GM23248 (cell line): ENCODE measurements at places on chromosomes 5 and 9. TPM values are rescaled to one million over a fixed set of nuclear protein-coding genes. Genes with fewer than 3 reads are reported as not detected.

GRCh38 chr5:91433861-91434260 lies 50.7 kb upstream of the ARRDC3 start:
- no peak for DNase-seq

DNA sequence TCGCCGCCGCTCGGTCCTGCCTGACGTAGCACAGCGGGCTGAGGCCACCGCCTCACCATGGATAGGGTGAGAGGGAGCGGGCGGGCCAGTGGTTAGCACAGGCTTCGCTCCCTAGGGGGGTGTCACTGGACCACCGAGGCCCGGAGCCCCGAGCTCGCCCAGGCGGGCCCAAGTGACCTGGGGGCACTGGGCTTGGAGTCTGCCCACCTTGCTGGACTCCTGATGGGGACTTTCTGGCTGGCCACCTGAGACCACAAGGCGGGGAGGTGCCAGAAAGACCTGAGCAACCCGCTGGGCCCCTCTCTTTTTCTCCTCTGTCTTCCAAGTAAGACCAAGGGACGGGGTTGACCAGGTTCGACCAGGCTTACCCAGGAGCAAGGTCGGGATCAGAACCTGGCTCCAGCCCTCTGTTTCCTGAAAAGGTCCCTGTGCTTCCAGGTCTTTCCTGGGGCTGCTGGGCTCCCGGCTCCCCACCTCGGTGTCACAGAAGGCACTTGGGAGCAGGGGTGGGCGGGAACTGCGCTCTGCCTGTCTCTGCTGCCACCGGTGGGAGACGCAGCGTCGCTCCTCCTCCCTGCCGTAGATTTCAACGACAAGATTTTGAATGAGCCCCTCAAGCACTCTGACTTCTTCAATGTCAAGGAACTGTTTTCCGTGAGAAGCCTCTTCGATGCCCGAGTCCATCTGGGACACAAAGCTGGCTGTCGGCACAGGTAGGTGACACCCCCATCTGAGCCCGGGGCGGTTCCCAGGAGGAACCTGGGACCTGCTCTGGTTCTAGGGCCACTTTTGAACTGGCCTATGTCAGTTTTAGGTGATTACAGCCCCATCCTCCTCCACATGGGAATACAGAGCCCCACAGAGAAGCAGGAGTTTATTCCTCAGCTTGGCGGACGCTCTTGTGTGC lies 1.0 kb downstream of the MRPS2 start:
- peak; percentile 86 for DNase-seq

DNA sequence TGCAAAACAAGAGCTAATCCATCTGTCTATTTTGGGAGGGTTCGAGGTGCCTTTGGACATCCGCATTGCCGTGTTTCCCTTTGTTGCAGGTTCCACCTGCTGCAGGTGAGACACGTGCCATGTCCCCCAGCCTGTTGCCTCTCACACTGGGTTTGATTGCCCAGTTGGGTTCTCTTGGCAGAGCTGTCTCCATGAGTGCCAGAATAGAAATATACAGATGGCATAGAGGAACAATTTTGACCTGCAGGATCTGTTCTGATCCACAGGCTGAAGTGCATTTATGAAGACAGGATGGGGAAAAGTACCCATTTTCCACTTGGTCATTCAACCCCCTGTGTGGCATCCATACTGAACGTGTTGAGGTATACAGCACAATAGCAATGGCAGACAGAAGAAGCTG lies 178.1 kb downstream of the SGCD start:
- no peak for DNase-seq

DNA sequence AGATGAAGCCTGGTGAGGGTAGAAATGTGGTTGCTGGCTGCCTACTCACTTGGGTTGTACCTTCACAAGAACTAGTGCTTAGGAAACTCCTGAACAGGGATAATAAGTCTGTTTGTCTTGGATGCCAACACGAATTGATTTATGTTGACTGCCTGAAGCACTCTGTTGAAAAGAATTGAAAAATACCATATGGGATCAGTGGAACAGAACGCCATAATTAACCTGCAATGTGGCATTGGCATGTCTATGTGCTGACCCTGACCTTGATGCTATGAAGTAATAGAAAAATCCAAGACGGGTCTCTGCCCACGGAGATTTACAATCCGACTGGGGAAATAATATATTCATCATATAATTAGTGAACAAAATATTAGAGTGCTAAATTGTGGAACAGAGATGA lies 10.5 kb downstream of the LIX1 start:
- DNase-seq = no peak

DNA sequence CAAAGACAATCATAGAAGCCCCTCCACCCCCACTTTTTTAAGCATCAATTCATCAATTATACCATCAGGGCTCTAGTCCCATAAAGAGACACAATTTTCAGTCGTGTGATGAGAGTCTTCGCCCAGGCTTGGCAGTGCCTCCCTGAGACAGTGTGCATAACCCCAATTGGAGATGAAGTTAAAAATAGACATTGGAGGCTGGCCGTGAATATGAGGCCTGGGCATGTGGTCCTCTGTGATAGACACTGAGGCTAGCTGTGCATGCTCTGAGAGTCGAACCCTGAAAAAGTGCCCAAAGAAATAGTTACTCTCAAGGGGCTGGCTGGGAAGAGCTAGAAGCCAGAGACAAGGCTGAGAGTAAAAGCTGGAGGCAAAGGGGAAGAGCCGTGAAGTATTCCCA lies 248.6 kb upstream of the NR4A3 start:
- no peak for DNase-seq

- no peak for DNase-seq
These were observed 13.3 kb downstream of the MATR3 start for GRCh38 chr5:139306628-139307379.

DNA sequence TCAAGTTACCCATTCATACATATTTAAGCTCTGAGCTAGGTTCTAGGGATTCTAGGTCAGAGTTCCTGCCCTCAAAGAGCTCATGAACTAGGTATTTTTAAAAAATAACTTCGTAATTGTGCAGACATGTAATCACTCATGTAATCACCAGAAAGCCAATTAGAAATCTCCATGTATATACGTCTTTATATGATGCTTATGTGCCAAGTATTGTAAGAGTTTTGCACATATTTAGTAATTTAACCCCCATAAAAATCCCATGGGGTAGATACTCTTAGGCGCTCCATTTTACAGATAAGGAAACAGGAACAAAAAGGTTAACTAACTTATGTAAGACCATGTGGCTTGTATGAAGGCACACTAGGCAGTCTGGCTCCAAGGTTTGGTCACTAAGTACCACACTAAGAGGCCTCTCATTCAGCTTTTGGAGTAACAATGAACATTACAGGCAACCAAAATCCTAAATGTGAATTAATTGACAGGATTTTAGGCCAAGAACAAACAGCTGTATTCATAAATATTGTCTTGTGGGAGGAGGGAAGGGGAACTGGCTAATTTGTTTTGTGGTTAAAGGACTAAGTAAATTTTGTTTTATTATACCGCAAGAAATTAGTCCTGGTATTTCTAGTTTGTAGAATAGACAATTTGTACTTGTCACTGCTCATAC lies 1.7 kb upstream of the OTULINL start:
- DNase-seq = no peak

GRCh38 chr5:14714706-14715105 lies 50.2 kb downstream of the OTULIN start:
- DNase-seq = no peak

GRCh38 chr5:168989731-168990505 lies 311.0 kb downstream of the SLIT3 start:
- no peak for DNase-seq

DNA sequence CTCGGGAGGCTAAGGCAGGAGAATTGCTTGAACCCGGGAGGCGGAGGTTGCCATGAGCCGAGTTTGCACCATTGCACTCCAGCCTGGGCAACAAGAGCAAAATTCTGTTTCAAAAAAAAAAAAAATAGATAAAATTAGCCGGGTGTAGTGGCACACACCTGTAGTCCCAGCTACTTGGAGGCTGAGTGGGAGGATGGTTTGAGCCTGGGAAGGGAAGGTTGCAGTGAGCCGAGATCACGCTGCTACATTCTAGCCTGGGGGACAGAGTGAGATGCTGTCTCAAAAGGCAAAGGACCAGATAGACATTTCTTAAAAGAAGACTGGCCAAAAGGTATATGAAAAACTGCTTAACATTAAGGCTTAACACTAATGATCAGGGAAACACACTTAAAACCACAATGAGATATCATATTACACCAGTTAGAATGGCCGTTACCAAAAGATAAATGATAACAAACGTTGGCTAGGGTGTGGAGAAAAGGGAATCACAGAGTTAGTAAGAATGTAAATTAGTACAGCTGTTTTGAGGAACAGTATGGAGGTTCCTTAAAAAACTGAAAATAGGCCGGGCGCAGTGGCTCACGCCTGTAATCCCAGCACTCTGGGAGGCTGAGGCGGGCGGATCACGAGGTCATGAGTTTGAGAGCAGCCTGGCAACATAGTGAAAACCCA lies 10.1 kb upstream of the MARVELD2 start:
- DNase-seq = no peak

- DNase-seq = peak; percentile 8
These were observed 62.2 kb upstream of the ZNF462 start for GRCh38 chr9:106800701-106801270.

DNA sequence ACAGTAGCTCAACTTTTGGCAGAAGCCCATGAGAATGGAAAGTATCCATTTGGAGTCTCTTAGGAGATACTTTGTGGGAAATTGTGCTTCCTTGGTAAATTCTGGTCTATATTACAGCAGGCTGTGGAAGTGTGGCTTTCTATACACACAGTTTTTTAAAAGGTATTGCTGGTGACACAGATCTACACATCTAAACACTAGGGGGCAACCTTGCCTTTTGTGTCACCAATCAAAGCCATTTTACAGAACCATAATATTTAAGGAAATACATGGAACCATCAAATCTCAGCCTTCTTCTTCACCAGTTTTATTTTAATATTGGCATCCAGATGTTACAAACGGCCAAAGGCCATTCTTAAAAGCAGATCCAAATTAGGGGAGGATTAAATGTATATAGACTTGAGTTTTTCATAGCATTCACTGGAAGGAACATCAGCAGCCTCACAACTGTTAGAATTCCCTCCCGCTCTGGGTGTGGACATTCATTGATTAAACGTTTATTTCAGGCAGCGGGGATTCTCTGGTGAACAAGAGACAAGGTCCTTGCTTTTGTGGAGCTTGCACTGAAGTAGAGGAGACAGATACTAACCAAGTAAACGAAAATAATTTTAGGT lies 132.4 kb upstream of the EPB41L4A start:
- DNase-seq = peak; percentile 83

- DNase-seq = peak; percentile 83
These were observed at the start of gene TJP2 for GRCh38 chr9:69173891-69174615. Gene TJP2 (plus strand): TSS chr9:69174277. CDS start chr9:69174373, 96 bp downstream.

GRCh38 chr5:170053896-170054295 lies 51.8 kb upstream of the FOXI1 start:
- DNase-seq = no peak

DNA sequence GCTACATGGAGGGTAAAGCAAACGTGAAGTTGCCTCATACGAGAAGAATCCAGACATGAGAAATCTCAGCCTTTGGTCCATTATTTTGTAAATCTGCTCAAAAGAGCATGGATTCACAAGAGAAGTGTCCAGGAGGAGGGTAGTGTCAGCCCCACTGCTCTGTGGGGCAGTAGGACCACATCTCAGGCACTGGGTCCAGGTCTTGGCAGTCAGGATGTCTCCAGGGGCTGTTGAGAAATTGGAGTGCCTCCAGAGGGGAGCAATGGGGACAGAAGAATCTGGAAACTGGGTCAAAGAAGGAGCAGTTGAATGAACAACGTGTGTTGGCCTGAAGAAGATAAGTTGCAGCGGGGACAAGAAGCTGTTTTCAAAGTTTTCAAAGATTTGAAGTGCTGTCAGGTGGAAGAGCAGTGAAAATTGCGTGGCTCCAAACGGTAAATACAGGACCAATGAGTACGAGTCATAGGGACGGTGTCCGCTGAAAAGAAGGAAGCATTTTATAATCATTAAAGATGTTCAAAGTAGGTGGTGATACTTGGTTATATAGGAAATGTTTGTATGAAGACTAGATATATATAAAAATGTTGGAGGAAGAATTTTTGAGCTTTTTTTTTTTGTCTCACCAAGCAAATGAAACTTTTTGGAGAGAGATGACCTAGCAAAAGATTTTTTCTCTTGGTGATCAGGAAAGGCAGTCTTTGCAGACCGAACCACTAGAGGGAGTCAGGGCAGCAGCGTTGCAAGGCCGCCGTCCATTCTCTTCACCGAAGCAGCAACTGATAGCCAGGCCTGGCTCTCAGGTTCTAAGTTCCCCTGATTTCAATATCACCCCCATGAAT lies 57.1 kb upstream of the ZBED3 start:
- peak; percentile 90 for DNase-seq

DNA sequence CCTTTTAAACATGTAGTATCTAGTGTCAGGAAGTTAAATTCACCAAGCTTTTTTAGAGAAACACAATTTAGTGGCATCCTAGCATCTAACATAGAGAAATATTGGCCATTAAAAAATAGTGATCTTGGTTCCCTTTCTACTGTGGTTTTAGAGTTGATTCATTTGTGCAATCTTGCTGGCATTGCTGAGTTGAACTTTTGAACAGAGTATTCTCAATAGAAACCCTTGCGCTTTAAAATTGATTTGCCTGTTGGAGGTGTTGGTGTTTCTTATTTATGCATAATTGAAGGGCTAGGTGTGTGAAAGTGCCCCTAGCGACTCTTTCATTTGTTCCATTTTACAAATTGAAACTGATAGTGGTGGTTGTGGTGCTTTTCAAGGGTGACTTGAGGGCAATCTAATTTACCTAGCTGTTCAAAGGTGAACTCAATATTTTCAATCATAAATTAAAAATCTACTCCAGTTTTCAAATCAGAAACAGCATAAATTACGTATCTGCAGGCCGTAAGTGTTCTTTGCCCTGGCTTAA lies 73.0 kb upstream of the MPDZ start:
- no peak for DNase-seq

DNA sequence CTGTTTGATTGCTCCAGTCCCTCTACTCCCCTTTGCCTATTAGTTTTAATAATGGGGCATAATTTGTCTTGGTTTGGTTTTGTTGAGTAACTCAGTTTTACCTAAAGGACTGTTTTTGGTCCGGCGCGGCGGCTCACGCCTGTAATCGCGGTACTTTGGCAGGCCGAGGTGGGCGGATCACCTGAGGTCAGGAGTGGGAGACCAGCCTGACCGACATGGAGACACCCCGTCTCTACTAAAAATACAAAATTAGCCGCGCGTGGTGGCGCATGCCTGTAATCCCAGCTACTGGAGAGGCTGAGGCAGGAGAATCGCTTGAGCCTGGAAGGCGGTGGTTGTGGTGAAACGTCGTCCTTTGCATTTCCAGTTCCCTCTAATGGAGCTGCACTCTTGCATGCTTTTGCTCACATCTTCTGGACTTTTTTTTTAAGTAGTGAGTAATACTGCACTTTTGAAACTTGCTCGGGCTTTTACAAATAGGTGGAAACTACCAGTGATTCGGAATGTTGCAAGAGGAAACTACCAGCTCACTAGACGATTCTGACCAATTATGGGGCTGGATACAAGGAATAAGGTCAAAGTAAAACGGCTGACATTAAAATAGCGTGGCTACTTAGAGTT lies 721 bp upstream of the MAML1 start:
- peak; percentile 94 for DNase-seq

The HTR1A gene
- polyA plus RNA-seq = not detected in 2 replicates

The ADCY2 gene
- 0.11 TPM in 1 of 2 replicates, not detected in the other for polyA plus RNA-seq

The GAS1 gene
- polyA plus RNA-seq = 8.1 and 10.7 TPM in 2 replicates

The PCDHA3 gene
- polyA plus RNA-seq = 0.05 and 0.09 TPM in 2 replicates

The C9orf40 gene
- polyA plus RNA-seq = 8.0 and 8.5 TPM in 2 replicates

The FOXD4L4 gene
- polyA plus RNA-seq = not detected in 2 replicates

The SPATA31D4 gene
- polyA plus RNA-seq = not detected in 2 replicates

The LTC4S gene
- 1.6 and 2.0 TPM in 2 replicates for polyA plus RNA-seq

The B4GALT1 gene
- polyA plus RNA-seq = 139 and 140 TPM in 2 replicates

The TTC16 gene
- 0.05 and 0.06 TPM in 2 replicates for polyA plus RNA-seq
